Activated T-cell treated with anti-CD3 and anti-CD28 coated beads, Interleukin-2, amount 50 U/mL, for 48 hours (primary cell): ENCODE measurements at places on chromosomes 1 and 21.

- no peak for DNase-seq
Observed at GRCh38 chr1:203685168-203685567, 58.5 kb downstream of the ATP2B4 start.

DNA sequence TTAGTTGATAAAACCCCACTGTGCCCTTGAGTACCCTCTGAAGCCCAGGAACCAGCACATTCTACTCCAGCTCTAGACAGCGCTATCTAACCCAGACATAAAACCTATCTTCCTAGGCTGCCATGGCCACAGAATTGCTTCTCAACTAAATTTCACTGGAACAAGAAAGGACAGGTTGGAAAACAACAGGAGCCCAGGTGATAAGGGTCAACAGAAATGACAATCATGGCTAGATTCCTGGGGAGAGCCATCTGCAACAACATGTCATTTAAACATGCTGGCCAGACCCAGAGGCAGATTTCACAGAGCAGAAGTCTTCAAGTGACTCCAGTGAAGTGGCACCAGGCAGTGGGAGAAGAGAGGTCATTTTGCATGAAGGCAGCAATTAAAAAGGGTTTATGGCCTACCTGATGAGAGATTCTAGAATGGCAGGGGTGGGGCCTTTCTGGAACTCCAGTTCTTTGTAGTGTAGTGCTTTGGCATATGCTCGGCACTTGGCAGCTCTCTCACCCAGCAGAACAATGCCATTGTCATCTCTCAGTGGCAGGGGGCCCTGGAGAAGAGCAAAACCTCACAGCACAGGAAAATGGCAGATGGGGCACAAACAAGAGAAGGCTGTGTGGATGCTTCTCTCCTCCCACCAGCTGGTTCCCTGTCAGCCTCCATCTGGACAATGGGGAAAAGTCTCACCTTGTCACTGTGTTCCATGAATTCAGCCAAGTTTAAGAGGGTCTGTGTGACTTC, 9.9 kb downstream of the ANGPTL7 start:
- no peak for DNase-seq

DNA sequence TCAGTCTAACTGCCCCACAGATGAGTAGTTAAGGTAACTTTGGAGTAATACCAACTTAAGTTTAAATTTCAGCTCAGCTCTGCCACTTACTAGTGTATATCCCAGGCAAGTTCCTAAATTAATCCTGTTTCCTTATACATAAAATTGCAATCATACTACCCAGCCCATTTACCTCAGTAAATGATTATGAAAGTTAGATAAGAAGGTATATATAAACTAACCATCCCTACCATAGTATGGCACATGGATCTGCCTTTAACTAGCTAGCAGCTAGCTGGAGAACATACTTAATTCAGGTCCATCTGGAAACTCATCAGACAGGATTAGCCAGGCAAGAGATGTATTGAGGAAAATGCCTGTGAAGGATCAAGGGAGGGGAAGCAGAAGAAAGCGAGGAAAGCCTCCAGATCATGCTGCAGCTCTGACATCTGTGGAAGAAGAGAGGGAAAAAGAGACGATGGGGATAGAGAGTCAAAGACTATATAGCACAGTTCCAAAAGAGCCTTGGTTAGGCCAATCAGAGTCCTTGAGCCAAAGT, 8.0 kb upstream of the JAK1 start:
- DNase-seq = no peak

- DNase-seq = no peak
Observed at GRCh38 chr1:182995894-182996293, 27.3 kb upstream of the LAMC1 start.

DNA sequence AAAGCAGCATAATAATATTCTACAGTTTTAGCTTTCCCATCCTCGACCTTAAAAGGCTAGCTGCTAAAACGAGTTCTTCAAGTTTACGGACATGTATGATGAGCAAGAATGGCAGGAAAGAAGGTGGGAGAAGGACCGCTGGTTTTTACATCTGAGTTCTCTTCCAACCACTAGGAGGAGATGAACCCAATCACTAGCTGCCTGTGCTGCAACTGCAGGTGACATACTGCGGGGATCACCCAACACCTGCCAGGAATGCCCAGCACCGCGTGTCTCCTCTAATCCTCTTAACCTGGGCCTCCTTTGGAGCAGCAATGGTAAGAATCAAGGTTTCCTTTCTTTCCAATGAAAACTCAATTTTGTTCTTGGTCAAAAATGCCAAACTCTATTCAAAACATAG, 23.5 kb downstream of the TOR3A start:
- DNase-seq = no peak

GRCh38 chr1:75431843-75432242, 179.1 kb downstream of the SLC44A5 start:
- no peak for DNase-seq

DNA sequence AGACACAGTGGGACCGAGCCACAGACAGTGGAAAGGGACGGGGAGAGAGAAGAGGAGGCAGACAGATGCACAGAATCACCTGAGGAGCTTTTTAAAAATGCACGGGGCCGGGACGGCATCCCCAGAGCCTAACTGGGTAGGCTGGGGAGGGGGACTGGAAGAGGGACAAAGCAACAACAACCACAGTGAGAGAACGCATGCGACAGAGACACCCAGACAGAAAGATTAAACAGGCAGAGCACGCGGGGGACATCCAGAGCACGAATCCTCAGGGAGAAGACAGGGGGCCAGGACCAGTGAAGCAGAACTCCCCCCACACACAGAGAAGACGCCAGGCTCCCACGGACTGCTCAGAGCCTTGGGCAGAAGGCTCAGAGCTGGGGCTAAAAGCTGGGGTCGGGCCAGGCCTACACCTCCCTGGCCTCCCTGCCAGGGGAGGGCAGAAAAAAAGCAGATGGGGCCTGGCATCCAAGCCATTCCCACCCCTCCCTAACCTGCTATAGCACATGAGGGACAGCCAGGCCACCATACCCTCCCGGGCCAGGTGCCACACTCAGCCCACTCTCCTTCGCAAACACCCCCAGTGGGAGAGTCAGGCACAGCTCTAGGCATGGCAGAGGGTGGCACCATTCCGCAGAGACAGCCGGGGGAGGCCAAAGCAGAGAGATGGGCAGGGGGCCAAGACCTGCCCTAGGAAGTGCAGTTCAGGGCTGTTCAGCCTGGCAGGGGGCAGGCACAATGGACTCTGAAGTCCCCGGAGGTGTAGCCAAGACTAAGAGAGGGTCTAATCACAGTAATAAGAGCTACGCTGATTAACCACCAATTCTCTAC, 29.8 kb upstream of the COL16A1 start:
- DNase-seq = no peak

DNA sequence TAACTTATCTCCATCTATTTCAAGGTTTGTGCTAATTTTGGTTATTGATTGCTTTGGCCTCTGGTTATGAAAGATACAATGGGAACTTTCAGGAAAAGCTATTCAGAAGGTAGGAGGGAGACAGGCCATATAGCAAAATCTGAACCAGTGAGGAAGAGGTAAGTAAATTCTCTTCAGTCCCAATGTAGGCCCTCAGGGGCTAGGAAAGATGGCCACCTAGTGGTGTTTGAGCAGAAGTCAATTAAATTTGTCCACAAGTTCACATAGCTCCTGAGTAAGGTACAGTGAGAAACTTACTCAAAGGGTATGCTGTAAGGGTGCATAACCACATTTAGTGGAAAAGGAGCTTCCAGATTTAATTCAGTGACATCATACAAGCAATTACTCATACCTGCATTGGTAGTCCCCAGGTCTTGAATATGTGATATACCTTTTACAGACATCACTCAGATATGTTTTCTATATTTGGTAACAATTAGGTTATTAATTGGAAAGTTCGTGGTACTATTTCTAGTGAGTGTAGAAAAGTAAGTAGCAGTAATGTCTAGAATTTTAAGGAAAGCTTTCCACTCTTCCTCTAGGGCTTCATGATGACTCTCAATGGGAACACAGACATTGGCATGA, 21.4 kb upstream of the FMO1 start:
- DNase-seq = no peak

GRCh38 chr1:26945728-26946127, 14.5 kb downstream of the KDF1 start:
- no peak for DNase-seq

- DNase-seq = no peak
Observed at GRCh38 chr1:103917795-103918194, 168.1 kb downstream of the AMY1C start.

GRCh38 chr1:41500378-41500777, 15.9 kb upstream of the EDN2 start:
- no peak for DNase-seq

- no peak for DNase-seq
Observed at GRCh38 chr1:180724055-180724454, 92.2 kb downstream of the XPR1 start.

DNA sequence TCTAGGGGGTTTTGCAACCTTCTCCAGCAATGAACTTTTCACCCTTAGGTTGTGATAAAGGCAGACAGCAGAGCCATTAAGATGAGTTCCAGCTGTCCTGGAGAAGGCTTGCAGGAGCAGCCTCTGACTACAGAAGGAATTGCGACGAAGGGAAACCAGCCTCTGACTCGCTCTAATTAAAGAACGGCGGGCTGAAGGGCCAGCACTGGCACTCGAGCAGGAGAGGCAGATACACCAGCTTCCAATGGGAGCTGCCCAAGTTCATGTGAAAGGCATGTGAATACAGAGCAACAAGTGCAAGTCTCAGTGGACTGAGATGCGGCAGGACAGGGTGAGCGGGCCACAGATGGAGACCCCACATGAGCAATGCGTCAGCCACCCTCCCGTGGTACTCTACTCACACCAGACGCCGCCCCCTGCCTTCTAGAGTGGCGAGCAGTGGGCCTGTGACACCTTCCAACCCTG, 15.7 kb downstream of the RCC2 start:
- DNase-seq = no peak

DNA sequence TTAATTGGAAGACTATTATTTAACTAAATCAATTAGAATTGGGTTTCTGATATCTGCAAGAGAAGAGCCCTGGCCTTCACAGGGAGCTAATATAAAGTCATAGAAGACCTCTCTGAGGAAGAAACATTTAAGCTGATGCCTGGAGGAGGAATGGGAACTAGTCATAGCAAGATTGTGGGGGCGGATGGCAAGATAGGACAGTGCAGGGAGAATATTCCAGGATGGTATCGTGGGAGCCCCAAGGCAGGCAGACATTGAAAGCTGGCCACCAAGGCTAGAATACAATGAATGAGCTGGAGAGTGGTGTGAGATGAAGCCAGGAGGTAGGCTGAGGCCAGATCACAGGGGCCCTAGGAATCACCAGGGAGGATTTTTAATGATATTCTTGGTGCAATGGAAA, 20.8 kb upstream of the MYSM1 start:
- DNase-seq = no peak

DNA sequence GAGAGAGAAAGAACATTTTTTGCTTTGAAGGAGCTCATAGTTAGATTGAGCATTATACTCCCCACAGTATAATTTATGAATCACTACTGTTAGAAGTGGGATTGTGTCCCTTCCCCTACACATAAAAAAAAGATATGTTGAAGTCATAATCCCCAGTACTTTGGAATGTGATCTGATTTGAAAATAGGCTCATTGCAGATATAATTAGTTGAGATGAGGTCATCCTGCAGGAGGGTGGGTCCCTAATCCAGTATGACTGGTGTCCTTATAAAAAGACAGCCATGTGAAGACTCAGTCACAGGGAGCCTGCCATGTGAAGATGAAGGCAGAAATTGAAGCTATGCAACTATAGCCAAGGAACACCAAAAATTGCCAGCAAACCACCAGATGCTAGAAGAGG, 76.4 kb downstream of the TGFB2 start:
- DNase-seq = no peak

DNA sequence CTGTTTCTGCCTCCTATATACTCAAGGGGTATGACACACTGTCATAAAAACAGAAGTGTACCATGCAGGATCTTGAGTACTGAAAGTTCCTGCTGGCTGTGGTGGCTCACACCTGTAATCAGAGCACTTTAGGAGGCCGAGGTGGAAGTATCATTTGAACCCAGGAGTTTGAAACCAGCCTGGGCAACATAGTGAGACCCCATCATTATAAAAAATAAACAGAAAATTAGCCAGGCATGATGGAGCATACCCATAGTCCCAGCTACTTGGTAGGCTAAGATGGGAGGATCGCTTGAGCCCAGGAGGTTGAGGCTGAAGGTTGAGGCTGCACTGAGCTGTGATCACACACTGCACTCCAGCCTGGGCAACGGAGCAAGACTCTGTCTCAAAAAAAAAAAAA, 20.1 kb downstream of the ERI3 start:
- no peak for DNase-seq

DNA sequence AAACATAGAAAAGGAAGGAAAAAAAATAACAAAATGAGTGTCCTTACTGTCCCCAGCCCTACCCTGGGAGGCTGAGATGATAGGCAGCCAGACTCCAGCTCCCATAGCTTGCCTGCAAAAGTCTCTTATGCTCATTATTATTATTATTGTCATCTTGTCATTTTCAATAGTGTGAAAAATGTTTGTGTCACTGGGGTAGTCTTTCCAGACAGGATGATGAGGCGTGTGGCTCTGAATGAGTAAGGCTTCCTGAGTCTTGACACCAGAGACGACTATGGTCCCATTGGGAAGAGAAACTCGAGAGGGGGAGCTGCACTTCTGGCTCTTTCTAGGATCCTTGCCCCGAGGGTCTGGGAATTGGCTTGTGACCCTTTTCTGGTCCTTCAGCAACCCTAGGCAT, 1.1 kb upstream of the CYB561D1 start:
- DNase-seq = no peak

DNA sequence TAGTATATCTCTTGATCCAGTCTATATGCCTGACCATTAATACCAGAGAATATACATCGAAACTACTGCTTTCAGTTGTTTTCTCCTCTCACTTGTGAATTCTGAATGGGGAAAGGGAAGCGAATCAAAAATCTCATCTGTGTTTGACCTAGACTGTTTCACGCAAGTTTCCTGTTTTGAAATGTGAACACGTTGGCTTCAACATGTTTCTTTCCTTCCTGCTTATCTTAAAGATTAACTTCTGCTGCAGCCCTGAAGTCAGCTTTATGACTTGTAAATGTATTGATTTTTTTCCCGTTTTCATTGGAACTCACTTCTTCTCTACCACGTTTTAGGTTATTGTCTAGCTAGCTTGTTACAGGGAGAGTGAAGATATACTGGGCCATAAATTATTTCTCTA, 49.9 kb downstream of the SNX27 start:
- DNase-seq = no peak

GRCh38 chr21:43817157-43818086, 28.0 kb downstream of the RRP1 start:
- DNase-seq = no peak

DNA sequence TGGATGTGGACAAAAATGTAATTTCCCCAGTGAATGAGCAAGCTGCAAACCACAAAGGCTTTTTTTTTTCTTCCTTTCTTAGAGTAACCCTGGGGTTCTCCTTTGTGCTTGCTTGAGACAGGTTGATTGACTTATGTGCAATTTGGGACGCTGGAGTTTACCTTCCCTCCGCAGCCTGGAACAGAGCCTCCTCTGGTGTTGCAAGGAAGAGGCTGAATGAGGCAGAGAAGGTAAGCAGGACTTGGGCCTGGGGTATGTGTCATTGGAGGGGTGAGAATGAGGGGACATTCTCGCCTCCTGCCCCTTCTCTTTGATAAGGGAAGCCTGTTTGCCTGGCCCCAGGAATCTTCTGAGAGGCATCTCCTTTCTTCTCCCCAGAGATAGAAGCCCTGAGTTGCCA, 49.8 kb downstream of the NFASC start:
- no peak for DNase-seq

- DNase-seq = no peak
Observed at GRCh38 chr1:86472767-86473166, 4.0 kb downstream of the CLCA1 start.
